ENCODE measurements at places on chromosomes 5 and 9. TPM values are rescaled to one million over a fixed set of nuclear protein-coding genes. Genes with fewer than 3 reads are reported as not detected.
A peak's percentile ranks its signal among the peaks of the same experiment; 100 is the strongest.

GRCh38 chr5:29197631-29198454, 1995.6 kb upstream of the CDH6 start:
- DNase-seq: no peak

GRCh38 chr5:38187532-38187931, 70.8 kb upstream of the EGFLAM start:
- no peak for DNase-seq

- DNase-seq: no peak
Measured at GRCh38 chr5:138457531-138458275, 7.6 kb upstream of the EGR1 start.

DNA sequence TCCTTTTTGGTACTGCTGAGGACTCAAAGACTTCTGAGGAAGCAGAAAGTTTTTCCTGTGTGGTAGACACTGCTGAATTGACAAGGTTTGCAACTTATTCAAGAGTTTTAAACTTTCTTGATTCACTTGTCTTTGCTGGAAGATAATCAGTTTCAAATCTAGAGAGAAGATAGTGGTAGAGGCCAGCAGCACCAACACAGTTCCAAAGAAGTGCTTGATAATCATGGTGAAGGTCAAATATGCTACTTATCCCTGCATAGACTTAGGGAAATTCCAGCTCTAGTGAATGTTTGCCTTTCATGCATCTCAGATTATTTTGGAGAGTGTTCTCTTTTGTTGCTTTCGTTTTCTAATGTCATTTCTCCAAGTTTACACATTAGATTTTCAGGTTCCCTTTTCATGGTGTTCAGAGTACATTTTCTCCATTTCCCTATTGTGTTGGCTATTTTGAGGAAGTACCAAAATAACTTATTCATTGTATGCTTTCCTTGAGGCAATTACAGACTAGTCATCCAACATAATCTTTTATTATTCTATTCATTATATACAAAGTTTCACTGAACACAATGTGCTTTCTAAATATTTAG, 550 bp downstream of the IFNE start:
- DNase-seq: no peak

DNA sequence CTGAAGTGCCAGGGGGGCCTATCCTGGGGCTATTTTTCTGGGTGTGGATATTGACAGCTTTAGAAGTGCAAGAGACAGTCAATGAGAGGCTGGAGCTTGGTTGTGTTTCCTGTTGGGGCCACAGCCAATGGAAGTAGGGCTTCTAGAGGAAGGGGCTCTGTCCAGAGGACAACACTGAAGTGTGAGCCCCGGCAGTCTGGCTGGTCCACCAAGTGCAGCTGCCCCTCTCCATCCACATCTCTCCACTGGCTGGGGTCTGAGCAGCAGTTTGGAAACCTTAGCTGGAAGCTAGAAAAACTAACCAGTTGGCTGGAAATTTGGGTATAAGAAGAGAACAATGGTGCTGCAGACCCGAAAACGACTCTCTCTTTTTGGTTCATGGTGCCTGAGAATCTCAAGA, 64.3 kb upstream of the PSD2 start:
- no peak for DNase-seq

- DNase-seq: no peak
Measured at GRCh38 chr5:14435481-14435880, 146.1 kb upstream of the OTULINL start.

GRCh38 chr9:116464423-116464822, 222.7 kb upstream of the TRIM32 start:
- no peak for DNase-seq

GRCh38 chr9:122119166-122119521, 26.0 kb upstream of the TTLL11 start:
- no peak for DNase-seq

DNA sequence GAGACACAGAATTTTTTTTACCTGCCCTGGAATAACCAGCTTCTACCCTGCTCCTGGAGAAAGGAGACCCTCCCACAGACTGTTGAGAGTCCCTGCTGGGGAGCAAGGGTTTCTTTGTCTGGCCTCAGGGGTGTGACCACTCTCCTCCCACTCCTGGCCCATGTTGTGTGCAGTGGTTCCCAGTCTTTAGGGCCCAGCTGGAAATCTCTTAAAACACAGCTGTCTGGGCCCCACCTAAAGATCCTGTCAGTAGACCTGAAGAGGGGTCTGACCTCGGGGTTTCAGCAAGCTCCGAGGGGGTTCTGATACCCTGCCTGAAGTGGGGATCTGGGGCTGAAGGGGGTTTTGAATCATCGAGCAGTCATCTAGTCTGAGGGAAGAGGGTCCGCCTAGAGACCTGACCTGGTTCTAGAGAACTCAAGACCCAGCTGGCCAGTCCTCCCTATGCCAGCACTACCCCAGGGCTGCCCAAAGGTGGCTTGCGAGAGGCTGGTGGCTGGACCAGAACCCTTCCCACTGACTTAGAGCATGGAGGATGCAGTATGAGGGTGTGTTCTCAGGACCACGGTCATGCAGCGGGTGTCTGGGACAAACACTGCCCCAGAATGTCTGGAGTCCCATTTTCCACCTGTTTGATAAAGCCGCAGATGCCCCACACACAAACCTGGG, 8.1 kb upstream of the UNC5A start:
- DNase-seq: no peak

DNA sequence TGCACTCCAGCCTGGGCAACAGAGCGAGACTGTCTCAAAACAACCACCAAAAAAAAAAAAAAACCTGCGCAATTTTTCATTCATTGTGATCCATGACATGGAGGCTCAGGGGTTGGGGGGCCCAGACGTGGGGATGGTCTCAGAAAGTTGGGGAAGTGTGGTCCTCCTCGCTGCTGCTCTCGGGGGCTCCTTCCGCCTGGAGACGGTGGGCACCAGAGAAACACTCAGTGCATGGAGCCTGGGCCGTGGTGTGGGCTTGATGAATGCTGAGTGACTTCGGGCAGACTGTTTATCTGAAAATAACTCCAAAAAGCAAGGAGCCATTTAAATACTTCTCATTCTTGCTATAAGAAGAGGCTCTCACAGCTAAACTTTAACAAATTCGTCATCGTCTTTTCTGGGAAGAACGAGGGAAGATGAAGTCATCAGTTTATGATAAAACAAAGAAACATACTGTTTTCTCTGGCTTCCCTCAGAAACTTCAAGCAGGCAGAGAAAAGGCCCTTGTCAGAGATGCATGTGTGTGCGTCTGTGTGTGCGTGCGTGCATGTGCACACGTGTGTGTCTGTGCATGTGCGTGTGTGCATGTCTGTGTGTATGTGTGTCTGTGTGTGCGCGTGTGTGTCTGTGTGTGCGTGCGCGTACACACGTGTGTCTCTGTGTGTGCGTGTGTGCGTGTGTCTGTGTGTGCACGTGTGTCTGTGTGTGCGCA, 35.0 kb downstream of the RASGEF1C start:
- DNase-seq: peak; percentile 10

- no peak for DNase-seq
Measured at GRCh38 chr5:111401906-111402305, 110.4 kb downstream of the STARD4 start.

- DNase-seq: peak; percentile 86
Measured at GRCh38 chr9:114884787-114885452, 45.5 kb downstream of the TNFSF8 start.

DNA sequence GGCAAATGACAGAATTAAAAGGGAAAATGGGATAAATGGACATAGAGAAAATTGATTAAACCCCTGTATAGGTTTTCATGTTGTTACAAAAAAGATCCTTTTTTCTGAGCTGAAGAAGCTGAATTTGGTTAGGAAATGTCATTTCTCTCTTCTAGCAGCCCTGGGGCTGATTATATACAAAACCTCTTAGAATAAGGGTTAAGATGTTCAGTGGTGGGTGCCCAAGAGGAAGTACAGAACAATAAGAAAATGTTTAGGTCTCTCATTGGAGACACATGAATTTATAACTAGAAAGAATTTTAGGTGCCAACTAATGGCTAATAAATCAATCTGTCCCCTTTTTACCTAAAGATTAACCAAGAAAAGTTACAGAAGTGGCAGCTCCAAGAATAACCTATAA, 14.2 kb downstream of the ABHD17B start:
- DNase-seq: no peak

DNA sequence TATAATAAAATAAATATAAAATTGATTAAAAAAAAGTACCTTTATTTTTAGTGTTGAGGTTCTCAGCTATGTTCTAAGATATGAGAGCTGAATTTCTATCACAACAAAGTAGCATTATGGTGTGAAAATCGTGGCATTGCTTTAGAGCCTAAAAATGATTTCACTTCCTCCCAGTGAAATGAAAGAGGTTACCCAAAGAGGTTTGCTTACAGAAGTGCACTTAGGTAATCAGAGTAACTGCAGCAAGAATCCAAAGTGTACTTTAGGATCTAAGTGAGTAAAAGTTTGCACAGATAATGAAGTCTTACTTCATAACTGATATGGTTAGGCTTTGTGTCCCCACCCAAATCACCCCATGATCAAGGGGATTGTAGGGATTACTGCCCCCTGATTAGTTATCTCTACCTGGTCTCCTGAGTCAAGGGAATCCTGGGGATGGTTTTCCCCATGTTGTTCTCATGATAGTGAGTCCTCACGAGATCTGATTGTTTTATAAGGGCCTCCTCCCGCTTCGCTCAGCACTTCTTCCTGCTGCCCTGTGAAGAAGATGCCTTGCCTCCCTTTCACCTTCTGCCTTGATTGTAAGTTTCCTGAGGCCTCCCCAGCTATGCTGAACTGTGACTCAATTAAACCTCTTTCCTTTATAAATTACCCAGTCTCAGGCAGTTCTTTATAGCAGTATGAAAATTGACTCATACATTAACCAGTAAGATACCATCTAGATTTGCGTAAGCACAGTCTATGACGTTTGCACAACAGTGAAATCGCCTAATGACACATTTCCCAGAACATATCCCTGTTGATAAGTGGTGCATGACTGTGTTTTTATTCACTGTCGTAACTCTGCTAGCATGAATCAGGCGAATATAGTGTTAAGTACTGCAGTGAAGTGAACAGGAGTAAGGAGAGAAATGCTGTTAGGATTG, 40.3 kb upstream of the LRRC70 start:
- no peak for DNase-seq

- DNase-seq: no peak
Measured at GRCh38 chr5:173973616-173973969, 15.4 kb upstream of the C5orf47 start.

GRCh38 chr9:626596-626995, 214.9 kb upstream of the DMRT1 start:
- no peak for DNase-seq

- no peak for DNase-seq
Measured at GRCh38 chr5:33690374-33691135, 201.2 kb downstream of the ADAMTS12 start.

DNA sequence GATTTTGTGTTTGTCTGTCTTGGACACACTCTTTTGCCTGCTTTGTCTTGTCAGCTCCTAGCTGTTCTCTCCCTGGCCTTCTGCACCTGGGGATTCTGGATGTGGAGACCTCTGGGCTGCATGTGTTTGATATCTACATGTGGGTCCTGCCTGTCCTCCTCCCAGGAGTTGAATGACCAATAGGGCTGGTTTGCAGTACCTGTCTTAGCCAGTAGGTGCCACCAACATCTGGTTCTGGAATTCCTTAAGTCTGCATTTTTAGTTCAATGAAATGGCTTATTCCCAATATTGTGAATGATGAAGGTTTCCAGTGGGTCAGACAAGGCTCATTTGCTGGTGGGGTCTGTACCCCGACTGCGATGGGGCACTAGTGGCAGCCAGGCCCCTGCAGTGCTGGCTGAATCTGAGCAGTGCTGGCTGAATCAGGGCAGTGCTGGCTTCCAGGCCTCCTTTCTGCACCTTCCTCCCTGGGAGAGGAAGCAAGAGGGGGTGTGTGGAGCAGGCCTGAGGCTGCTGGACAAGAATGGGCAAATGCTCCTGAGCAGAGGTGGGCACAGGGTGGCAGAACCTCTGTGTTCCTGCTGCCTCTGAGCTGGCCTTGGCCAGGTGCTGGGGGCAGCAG, 73.3 kb downstream of the RXRA start:
- DNase-seq: no peak

GRCh38 chr5:179176166-179176565, 116.0 kb downstream of the ZNF354C start:
- no peak for DNase-seq

- DNase-seq: no peak
Measured at GRCh38 chr9:12715268-12715667, 22.1 kb downstream of the TYRP1 start.

SIT1 gene
- total RNA-seq: 0.67 TPM

TICAM2 gene
- total RNA-seq: 1.2 TPM

CER1 gene
- total RNA-seq: not detected

TMEM167A gene
- total RNA-seq: 114 TPM

TTC23L gene
- 0.35 TPM for total RNA-seq

QRFP gene
- total RNA-seq: not detected

PCDHGB7 gene
- 2.5 TPM for total RNA-seq

LCN12 gene
- 6.5 TPM for total RNA-seq

PCDHA11 gene
- not detected for total RNA-seq

FBP2 gene
- total RNA-seq: not detected

UCK1 gene
- total RNA-seq: 20.2 TPM

ASPN gene
- total RNA-seq: 7.6 TPM
